ENCODE measurements at places on chromosomes 1 and 21. TPM values are rescaled to one million over a fixed set of nuclear protein-coding genes. Genes with fewer than 3 reads are reported as not detected.
A peak's percentile ranks its signal among the peaks of the same experiment; 100 is the strongest.

CACNA1S gene
- total RNA-seq = not detected

RGS1 gene
- 9.8 TPM for total RNA-seq

RCSD1 gene
- 0.92 TPM for total RNA-seq

OR2W3 gene
- total RNA-seq = not detected

C1orf94 gene
- total RNA-seq = not detected

PGLYRP3 gene
- total RNA-seq = not detected

UBXN10 gene
- 0.63 TPM for total RNA-seq

SFN gene
- total RNA-seq = 3.4 TPM

MROH7 gene
- 0.68 TPM for total RNA-seq

CELA3B gene
- total RNA-seq = not detected

CELA2B gene
- total RNA-seq = not detected

GRCh38 chr1:209431813-209432442, 151.6 kb upstream of the CAMK1G start:
- no peak for DNase-seq

DNA sequence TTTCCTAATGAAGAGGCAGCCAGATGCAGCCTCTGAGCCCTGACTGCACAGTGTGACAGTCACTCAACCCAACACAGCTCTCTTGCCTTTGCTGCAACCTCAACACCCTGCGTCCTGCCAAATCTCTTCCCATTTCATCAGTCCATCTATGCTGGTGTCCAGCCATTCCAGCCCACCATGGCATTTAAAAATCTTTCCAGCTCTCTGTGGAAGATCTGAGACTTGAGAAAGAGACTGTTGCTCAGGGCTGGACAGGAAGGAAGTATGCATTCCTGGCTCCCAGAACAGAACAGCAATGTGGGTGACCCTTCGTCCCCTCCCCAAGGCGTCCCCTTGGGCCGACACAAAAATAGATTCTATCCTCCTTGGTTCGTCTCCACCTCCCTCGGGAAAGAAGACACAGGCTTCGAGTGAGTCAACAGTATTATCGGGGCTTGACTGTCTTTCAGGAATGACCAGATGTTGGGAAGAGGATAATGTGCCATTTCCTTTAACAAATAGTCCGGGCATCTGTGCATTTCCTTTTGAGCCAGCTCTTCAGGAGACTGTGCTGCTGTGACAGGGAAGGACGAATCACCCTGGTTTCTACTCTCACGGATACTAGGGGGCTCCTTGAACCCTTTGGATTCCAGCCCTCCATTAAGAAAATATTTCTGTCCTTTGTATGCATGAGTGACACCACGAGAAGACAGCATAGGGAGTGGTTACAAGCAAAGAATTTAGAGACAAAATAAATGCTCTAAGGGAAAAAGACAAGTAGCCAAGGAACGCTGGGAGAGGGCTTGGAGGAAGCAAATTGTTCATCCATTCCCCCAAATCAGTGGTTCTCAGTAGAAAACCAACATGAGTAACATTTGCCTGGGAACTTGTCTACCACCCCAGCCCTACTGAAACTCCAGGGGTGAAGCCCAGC, 111.4 kb upstream of the CDC42BPA start:
- DNase-seq = no peak

DNA sequence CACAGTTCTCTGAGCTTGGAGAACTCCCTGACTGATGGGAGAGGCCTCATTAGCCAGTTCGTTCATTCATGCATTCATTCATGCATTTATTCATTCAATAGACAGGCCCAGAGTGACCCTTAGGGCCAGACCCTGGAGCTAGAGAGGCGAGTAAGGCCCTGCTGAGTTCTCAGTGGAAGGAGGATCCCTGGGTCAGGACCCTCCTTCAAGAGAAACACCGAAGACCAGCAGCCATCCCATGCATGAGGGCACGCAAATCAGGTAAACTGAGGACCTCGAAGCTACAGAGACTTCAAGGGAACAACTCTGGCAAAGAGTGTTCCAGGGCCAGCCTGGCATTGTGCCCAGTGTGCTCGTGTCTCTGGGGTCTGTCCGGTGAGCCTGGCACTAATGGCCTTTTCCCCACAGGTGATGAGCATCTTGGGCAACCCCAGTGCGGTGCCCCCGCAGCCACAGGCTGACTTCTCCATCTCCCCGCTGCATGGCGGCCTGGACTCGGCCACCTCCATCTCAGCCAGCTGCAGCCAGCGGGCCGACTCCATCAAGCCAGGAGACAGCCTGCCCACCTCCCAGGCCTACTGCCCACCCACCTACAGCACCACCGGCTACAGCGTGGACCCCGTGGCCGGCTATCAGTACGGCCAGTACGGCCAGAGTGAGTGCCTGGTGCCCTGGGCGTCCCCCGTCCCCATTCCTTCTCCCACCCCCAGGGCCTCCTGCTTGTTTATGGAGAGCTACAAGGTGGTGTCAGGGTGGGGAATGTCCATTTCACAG, 104.8 kb downstream of the PAX7 start:
- no peak for DNase-seq

GRCh38 chr1:76830373-76830772, 36.9 kb upstream of the ST6GALNAC5 start:
- no peak for DNase-seq

DNA sequence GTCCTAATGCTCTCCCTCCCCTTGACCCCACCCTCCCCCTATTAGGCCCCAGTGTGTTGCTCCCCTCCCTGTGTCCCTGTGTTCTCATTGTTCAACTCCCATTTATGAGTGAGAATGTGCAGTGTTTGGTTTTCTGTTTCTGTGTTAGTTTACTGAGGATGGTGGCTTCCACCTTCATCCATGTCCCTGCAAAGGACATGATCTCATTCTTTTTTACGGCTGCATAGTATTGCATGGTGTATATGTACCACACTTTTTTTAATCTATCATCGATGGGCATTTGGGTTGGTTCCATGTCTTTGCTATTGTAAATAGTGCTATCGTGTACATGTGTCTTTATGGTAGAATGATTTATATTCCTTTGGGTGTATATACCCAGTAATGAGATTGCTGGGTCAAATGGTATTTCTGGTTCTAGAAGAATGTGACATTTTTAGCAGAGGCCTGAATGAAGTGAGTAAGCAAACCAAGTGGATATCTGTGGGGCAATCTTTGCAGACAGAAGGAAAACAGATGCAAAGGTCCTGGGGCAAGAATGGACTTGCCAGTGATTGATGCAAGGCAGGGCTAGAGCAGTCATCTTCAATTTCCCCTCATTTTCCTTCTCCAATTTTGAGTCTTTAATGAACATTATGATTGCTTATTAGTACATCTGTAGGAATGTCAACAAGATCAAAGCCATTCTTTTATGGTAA, 50.2 kb downstream of the UBE4B start:
- no peak for DNase-seq

GRCh38 chr1:168497376-168497950, 46.3 kb downstream of the XCL2 start:
- DNase-seq = no peak

DNA sequence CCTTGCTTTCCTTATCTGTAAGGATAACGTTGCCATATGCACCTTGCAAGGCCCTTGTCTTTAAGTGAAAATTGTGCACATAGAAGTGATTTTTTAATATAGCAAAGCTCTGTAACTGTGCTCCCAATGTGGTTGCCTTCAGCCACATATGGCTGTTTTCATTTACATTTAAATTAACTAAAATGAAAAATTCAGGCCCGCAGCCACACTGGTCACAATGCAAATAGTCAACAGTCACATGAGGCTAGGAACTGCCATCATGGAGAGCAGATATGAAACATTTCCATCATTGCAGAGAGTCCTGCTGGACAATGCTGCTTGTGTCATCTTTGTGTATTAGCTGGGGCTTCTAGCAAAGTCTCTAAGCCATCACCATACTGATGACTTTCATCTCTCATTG, 83.4 kb downstream of the PGBD5 start:
- no peak for DNase-seq

DNA sequence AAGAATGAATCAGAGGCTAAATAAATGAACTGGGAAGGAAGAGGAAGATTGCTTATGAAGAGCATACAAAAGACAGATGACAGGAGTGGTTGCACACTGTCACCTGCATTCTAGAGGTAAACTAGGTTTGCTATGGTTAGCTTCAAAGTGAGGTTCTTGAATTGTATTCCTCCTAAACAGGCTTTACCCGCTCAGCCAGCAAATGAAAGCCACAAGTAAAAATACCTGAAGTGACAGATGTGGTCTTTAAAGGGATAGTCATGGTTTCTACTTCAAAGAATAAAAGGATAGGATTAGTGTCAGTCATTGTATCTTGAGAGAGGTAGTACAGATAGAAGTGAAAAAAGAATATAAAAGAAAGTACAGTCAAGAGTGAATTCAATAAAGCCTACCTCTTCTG, 32.4 kb upstream of the PRDX6 start:
- no peak for DNase-seq

GRCh38 chr1:86953167-86953566, 38.7 kb downstream of the HS2ST1 start:
- no peak for DNase-seq

- peak; percentile 34 for DNase-seq
Measured at GRCh38 chr1:156276966-156277381, 5.7 kb downstream of the SMG5 start.

- no peak for DNase-seq
Measured at GRCh38 chr1:195520757-195521156, 1087.5 kb downstream of the KCNT2 start.

- DNase-seq = no peak
Measured at GRCh38 chr1:233372218-233373120, 44.9 kb downstream of the MAP3K21 start.

GRCh38 chr1:229480495-229480894, 27.6 kb downstream of the NUP133 start:
- no peak for DNase-seq

Measured in hepatocyte (in vitro differentiated cells).